ENCODE measurements at places on chromosomes 2 and 18.

- DNase-seq = peak; percentile 9
These were observed 501 bp downstream of the RETREG2 start for GRCh38 chr2:219178377-219179175.

DNA sequence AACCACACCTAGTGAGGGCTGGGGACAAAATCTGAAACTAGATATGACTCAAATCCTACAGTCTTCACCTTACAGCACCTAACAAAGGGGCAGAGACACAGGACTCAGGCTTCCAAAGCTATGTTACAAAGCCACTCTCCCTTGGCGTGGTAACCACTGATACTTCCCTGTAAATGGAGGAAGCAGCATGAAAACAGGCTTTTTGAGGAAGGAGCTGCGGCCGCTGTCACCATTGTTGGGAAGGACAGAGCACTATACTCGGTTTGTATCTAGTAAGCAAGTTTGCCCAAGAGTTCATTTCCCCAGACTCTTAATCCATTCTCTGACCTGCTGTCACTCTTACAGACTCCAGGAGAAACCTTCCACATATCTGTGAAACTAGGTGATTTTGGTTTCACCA lies 60.3 kb downstream of the LONRF2 start:
- DNase-seq = no peak

DNA sequence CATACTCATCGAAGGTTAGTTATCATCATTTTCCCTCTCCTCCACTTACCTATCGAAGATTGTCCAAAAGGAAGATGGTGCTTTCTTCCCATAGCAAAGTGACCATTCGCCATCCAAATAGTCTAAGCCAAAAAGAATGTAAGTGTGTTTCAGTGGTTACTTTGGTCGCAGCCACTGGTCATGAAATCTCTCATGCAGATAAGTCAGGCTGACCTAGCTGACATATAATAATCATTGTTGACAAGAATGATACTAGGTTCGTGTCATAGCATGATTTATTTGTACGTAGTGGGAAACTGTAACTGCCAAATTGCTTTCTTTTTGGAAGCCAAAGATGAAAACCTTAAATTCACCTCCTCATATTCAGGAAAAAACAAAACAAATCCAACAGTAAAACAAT lies 89.6 kb upstream of the PMAIP1 start:
- DNase-seq = no peak

- peak; percentile 77 for DNase-seq
These were observed 148.7 kb upstream of the DSEL start for GRCh38 chr18:67665266-67665665.

DNA sequence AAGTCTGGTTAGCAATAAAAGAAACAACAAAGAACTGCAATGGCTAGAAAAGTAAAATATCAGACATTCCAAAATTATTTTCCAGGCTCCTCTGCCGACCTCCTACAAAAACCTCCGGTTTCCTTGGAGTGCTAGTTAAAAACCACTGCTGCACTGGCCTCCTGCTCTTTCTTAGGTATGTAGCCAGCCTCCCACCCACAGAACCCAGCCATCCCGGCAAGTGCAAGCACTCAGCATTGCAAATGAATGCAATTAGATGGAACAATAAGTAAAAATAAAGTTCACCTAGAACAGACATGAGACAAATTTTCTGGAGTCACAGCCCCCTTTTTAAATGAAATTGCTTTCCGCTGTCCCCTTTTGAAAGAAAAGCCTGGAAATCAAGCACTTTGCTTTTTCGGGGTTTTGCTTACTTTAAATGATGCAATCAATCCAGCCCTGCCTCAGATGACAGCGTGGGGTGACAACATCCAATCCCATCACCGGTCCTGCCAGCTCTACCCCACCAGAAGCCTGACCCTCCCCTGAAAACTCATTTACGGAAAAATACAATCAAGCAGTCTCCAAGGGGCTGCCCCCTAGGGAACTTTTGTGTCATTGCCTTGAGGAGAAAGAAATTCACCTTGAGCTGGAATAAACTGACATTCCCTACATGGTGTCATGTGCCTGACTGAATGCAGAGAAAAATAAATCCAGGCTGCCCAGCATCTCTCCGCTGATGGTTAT lies 199.8 kb downstream of the EPHA4 start:
- DNase-seq = no peak

GRCh38 chr2:84792856-84793522 lies 87.9 kb downstream of the TRABD2A start:
- peak; percentile 39 for DNase-seq

DNA sequence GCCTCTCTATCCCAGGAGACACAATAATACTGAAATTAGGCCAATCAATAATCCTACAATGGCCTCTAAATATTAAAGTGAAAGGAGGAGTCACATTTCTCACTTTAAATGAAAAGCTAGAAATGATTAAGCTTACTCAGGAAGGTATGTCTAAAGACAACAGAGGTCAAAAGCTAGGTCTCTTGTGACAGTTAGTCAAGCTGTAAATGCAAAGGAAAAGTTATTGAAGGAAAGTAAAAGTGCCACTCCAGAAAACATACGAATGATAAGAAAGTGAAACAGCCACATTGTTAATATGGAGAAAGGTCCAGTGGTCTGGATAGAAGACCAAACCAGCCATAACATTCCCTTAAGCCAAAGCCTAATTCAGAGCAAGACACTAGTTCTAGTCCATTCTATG lies 9.5 kb downstream of the SESTD1 start:
- no peak for DNase-seq

- DNase-seq = peak; percentile 31
These were observed 37.5 kb downstream of the TTC39C start for GRCh38 chr18:24052053-24052452.

DNA sequence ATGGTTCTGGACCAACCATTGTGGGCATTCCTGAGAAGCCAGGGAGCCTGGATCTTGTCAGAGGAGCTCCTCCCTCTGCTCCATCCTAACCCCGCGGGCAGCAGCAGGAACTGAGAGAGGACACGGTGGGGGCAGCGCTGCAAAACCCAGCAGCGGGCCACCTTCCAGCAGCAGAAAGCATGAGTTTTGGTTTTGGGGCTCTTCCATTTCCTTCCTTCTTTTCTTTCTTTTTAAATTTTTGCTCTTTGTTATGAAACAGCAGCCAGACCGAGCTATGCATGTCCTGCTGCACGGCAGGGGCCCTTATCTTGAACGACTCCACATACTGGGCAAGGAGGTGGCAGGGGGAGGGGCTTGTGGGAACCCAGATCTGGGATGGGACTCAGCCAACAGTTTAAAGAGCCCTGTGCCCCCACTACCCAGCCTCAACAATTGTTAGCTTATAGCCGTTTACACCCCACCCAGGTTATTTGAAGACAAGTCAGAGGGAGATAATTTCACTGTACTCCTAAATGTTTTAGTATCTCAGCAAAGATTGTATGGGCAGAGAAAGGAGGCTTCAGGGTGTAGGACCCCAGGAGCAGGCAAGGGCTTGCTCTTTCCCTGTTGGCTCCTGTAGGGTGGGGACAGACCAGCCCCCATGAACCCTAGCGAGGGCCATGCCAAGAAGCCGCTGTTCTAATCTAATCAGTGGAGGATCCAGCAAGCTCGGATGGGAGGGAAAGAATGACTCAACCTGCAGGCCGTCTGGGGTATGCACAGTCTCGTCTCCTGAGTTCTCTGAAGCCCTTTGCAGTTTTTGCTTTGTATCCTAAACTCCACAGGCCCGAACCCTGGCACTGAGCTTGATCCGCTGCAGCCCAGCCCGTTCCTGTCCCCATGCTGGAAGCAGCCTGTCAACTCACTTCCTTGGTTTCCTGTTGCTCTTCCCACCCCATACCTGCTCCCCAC lies 75.3 kb downstream of the LRRFIP1 start:
- DNase-seq = peak; percentile 55

DNA sequence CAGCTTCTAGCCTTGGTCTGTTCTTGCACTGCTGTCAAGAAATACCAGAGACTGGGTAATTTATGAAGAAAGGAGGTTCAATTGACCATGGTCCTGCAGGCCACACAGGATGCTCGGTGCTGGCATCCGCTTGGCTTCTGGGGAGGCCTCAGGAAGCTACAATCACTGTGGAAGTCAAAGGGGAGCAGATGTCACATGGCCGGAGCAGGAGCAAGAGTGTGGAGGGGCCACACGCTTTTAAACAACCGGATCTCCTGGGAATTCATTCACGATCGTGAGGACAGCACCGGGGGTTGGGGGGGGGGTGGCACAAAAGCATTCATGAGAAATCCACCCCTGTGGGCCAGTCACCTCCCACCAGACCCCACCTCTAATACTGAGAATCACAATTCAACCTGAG lies 850.4 kb upstream of the SALL3 start:
- DNase-seq = no peak

GRCh38 chr18:36308711-36309435 lies 11.4 kb downstream of the FHOD3 start:
- DNase-seq = no peak

GRCh38 chr2:5315041-5315440 lies 377.1 kb upstream of the SOX11 start:
- DNase-seq = no peak

GRCh38 chr2:9397201-9397600 lies 26.1 kb downstream of the ITGB1BP1 start:
- DNase-seq = no peak

Data from HCEC 1CT (cell line).